ENCODE measurements at places on chromosomes 13 and 19.

- no peak for DNase-seq
Measured at GRCh38 chr19:19211499-19212420, at the start of gene NCAN. NCAN (plus strand) TSS chr19:19211958; CDS start chr19:19216954, 4,996 bp downstream.

GRCh38 chr13:60790620-60791019 is 393.6 kb downstream of the TDRD3 start:
- DNase-seq: no peak

DNA sequence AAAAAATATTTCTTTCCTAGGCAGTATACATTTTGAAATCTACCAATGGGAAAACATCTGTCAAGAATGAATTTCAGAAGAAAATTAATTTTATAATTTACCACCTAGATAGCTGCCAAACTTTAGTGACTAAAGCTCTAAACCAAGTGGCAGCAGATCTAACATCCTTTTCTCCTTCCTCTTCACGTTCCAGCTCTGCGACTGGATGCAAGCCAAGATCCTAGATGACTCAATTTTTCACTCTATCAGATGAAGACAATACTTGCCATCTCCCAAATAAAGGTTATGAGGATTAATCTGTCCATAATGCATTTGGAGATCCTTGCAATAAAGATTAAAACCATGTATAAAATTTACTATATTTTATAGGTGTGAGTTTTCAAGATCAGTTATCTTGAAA is 66.7 kb upstream of the MIR17HG start:
- DNase-seq: peak; percentile 64

DNA sequence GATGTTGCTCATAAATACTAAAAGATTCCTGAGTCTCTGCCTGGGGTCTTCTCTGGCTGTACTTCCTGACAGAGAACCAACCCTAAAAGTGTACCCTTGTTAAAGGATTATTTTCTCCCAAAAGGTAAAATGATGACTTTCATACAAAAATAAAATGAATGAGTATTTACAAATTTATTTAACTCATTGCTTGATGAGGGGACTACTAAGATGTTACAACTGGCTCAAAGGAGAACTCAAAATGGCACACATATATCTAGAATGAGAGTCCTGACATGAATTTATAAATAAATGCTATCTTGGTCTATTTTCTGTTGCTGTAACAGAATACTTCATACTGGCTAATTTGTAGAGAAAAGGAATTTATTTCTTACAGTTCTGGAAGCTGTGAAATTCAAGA is 30.5 kb downstream of the STOML3 start:
- no peak for DNase-seq

DNA sequence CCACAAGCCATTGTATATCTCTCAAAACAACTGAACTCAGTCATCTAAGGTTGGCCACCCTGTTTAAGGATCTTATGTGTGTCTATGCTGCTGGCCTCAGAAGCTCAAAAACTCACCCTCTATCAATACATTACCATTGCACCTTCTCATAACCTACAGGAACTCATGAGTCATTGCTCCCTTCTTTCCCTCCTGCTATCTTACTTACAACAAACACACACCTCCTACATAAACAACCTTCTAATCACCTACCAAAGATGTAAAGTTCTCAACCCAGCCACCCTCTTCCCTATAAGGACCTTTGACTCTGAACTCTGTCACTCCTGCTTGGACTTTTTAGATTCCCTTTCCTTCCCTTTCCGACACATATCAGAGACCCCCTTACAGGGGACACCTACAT is 13.3 kb upstream of the ZSCAN4 start:
- DNase-seq: no peak

- no peak for DNase-seq
Measured at GRCh38 chr13:106186366-106187030, 349.0 kb downstream of the EFNB2 start.

GRCh38 chr13:42305503-42305902 is 33.6 kb downstream of the AKAP11 start:
- DNase-seq: no peak

DNA sequence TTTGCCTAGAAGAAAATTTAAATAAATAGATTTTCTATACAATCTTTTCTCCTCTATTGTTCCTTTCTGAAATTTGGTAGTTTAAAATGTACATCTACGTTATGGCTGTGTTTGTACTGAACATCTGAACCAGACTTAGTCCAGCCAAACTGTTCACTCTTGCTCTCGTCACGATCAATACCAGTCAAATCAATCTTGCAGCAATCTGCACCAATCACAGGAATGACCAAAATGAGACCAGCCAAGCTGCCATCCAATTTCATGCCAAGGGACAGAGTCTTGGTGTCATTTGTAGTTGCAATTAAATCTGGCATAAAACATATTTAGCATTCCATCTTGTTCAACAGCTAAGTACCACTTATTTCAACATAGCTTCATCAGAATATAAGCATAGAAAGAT is 156.6 kb downstream of the IRS2 start:
- DNase-seq: no peak

DNA sequence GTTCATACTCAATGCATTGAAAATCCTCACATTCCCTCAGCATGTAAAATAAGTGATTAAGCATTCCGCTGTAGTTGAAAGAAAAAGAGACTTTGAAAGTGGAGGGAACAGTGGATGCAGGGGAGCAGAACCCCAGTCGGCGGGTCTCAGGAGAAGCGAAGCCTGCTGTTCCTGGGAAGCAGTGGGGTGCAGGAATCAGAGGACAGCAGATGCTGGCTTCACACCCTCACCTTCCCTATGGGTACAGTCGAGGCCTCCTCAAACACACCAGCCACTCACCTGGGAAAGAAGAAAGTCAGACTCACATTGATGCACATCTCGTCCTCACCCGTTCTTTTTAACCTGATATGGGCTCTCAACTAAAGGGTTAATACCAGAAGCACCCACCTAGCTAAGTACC is 38.2 kb downstream of the COL4A2 start:
- DNase-seq: no peak

GRCh38 chr13:82370316-82370715 is 1512.0 kb downstream of the SLITRK1 start:
- DNase-seq: no peak

DNA sequence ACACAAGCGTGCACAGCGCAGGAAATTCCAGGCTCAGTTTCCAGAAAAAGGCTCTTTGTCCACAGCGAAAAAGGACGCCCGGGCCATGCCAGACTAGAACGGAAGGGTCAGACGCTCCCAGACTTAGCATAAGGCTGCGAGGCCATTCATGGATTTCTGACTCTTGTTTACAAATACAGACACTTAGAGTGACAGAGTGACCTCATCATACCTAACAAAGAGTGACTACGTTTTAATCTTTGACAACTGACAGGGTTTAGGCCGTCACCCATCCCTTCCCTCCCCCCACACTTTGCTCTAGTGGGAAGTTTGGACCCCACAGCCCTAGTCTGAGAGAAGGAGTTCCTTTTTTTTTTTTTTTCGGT is 418 bp upstream of the ZNF709 start:
- no peak for DNase-seq

DNA sequence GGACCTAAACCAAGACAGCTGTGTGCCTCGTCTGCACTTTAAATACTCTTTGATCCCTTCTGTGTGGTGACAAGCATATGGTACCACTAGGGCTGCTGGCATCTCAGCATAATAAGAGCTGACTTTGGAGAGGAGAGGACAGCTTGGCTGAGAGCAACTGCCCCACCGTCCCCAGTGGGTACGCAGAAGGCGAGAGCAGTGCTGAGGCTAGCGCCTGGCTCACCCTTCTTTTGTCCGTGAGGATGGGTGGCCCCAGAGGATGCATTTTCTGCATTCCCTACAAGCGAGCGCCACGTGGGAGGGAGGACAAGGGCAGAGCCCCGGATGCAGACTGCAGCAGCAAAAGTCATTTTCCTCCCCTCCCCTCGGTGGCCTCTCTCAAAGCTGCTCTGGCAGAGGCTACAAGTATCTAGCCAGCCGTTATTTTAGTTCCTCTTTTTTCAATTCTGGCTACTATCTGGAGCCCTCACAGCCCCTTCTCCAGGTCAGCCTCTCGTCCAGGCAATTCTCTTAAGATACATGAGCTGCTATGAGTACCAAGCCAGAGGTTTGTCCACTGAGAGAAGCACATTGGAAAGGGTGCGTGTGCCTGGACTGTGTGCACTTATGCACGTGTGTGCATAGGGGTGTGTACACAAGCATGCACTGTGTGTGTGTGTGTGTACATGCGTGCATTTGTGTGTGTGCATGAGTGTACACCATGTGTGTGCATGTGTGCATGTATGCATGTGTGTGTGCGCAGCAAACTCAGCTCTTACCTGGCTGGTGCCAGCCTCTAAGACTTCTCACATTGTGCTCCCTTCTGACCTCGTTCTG is 51.3 kb downstream of the RAB20 start:
- DNase-seq: peak; percentile 83

DNA sequence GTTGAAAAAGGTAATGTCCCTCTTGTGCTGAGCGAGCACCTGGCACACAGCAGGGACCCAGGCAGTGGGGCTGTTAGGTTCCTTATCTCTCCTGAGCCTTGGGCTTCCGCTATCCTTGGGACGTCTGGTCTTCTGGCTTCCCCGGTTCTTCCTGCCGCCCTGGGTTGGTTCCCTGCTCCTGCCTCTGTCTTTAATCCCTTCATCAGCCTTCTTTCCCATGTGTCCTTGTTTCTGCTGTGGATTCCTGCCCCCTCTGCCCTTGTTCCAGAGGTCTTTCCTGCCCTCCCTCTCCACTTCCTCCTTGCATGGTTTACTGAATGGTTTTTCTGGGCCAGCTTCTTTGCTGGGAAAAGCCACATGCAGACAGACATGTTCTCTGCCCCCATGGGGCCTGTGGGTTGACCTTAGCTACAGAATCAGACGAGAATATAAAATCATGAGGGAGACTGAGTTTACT is 2.6 kb downstream of the EPN1 start:
- DNase-seq: no peak

- no peak for DNase-seq
Measured at GRCh38 chr19:51093101-51093500, 10.4 kb upstream of the KLK14 start.

DNA sequence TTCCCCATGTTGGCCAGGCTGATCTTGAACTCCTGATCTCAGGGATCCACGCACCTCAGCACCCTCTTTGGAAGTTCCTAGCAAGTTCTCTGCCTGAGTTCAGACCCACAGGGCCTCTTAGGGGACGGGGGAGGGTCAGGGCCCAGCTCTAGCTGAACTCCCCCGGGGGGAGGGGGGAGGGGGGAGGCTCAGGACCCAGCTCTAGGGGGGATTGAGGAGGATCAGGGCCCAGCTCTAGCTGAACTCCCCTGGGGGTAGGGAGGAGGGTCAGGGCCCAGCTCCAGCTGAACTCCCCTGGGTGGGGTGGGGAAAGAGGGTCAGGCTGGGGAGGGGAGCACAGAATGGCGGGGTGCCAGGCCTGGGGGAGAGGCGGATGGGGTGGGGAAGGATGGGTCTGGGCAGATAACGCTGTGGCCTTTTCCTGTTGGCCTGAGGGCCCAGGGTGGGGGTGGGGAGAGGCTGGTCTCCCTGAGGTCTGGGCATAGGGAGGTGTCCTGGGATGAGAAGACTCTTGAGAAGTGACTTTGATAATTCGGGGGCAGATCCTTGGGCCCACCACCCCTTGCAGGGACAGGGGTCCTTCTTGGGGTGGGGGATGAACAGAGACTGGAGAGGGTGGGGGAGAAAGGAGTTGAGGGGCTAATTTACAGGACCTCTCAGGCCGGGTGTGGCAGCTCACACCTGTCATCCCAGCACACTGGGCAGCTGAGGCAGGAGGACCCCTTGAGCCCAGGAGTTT is 5.5 kb upstream of the PTBP1 start:
- no peak for DNase-seq

DNA sequence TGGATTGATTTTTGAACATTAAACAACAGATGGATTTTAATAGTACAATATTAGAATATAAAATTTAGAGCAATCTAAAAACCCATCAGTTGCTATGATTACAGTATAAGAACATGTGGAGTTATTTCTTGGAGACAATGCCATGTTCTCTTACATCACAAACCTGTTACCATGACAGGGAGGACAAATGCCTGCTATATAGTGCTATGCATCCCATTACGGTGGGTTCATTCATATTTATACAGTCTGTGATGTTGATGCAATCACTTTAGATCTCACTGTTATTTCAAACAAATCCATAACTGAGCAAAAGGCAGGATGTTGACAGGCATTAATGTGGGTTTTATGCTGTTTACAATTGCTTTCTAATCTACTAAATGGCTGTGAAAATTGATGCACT is 467.5 kb downstream of the DIAPH3 start:
- no peak for DNase-seq

- no peak for DNase-seq
Measured at GRCh38 chr13:101711307-101712025, 259.0 kb downstream of the ITGBL1 start.

DNA sequence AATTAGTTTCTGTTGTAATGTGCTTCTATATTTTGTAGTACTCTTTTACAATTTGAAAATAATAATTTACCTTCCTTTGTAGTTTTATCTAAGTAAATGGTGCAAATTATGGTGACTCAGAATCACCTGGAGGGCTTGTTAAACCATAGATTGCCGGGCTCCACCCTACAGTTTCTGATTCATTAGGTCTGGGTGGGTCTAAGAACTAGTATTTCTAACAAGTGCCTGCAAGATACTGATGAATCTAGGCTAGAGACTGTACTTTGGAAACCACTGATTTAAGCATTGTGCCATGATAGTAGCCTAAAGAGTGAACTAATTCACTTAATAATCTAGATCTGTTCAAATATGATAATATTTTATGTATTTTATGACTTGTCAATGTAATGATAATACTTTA is 437.4 kb upstream of the SPRY2 start:
- DNase-seq: no peak

DNA sequence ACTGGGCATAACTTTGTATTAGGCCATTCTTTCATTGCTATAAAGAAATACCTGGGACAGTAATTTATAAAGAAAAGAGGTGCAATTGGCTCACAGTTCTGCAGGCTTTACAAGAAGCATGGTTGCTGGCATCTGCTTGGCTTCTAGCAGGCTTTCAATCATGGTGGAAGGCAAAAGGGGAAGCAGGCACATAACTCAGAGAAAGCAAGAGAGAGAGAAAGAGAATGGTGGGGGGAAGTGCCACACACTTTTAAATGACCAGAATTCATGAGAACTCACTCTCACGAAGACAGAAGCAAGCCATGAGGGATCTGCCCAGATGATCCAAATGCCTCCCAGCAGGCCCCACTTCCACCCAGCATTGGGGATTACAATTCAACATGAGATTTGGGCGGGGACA is 179.7 kb downstream of the SPRY2 start:
- peak; percentile 67 for DNase-seq

DNA sequence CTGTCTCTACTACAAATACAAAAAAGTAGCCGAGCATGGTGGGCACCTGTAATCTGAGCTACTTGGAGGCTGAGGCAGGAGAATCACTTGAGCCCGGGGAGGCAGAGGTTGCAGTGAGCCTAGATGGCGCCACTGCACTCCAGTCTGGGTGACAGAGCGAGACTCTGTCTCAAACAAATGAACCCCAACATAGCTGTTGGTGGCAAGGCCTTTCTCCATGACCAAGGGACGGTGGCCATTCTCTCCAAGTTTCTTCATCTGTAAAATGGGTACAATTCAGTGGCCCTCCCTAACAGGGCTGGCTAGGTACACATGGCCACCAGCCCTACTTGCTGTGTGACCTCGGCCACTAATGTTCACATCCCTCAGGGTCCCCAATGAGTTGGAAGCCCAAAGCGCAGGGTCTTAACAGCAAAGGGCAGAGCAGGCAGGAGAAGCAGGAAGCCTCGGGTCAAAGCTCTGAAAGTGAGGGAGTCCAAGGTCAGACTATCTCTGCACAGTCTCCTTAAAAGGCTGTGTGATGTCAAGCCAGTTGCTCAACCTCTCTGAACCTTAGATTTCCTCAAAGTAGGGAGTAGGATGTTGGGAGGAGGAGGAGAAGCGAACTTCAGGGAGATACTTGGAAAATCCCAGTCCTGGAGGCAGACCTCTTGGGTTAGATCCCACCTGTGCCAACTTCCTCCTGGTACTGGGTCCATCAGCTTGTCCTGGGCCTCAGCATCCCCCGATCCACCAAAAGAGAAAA is 2.7 kb downstream of the JUND start:
- peak; percentile 49 for DNase-seq

All from KBM-7 (cell line).